Endothelial cell of umbilical vein (primary cell): ENCODE measurements at places on chromosomes 2 and 18. TPM values are rescaled to one million over a fixed set of nuclear protein-coding genes. Genes with fewer than 3 reads are reported as not detected.

- no peak for DNase-seq
These were observed 192.5 kb downstream of the TPGS2 start for GRCh38 chr18:36636237-36636817.

GRCh38 chr2:10860814-10861325 is 48.3 kb upstream of the PDIA6 start:
- no peak for DNase-seq

GRCh38 chr18:23584019-23584983 is 2.0 kb downstream of the NPC1 start:
- DNase-seq: no peak

GRCh38 chr2:134726645-134727044 is 7.8 kb upstream of the TMEM163 start:
- DNase-seq: no peak

DNA sequence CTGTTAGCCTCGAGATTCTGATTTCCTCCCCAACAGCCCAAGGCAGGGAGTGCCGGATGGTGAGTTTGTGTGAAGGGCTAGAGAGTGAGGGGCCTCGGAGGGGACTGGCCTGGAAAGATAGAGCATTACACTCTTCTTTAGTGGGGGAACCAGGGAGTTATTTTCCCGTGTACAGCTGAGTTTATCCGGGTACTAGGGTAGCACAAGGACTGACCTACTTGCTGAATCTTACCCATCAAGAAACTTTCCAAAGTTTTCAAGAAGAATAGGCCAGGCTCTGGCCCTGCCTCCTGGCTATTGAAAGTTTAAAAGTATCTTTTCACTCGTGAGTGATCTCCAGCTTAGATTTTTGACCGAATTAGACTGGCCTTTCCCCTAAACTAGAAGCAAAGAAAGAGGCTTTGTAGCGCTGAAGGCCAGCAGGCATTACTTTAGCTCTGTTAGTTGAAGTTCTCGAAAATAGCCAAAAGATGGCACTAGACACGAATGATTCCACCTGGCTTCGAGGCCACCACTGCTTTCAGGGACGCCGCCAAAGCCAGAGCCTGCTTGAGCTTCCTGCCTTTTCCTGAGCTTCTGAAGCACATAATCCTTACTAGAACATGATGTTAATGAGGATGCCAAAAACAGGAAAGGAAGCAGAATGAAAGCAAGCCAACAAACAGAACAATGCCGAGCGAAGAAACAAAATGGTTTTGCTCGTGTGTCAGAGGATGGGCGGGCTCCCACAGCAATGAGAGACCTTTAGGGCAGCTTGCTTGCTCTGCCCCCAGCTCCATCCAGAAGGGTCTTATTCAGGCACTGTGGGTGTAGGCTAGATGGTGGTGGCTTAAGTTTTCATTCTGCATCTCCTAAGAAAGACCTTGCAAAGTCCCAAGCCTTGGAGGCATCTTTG is 55.8 kb downstream of the TSN start:
- peak; percentile 62 for DNase-seq

ABCG8 gene
- total RNA-seq: not detected in 2 replicates

CAPN14 gene
- 0.15 and 0.23 TPM in 2 replicates for total RNA-seq

DNA sequence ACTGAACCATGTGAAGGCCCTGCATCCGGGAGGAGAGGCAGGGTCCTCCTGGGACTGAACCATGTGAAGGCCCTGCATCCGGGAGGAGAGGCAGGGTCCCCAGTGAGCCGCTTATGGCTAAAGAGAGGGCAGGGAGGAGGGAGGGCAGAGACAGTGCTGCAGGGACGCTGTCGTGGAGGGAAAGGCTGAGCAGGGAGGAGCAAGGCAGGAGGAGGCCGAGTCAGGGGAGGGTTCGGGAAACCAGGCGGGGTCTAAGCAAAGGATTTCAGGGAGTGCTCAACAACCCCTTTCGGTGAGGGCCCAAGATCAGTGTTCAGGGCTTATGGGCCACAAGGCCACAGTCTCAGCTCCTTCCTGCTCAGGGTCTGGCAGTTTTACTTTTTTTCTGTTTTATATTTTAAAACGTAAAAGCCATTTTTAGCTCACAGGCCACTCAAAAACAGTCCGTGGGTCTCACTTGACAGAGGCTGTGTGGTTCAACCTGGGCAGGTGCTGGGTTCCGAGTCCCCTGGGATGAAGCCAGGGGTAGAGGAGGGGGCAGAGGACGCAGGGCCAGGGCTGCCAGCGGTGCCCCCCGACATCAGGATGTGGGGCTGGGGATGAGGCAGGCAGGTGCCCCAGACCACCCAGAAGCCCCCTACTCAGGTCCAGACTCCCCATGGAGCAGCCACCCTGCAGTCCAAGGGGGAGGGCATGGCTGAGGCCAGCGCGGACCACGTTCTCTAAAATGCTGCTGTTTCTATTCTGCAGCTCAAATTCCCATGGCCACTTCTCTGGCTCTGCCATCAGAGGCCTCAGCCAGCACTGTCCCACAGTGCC is 5.2 kb downstream of the TMEM18 start:
- no peak for DNase-seq

CDCA7 gene
- 27.7 and 29.7 TPM in 2 replicates for total RNA-seq

CD226 gene
- total RNA-seq: 0.20 and 0.25 TPM in 2 replicates

DNA sequence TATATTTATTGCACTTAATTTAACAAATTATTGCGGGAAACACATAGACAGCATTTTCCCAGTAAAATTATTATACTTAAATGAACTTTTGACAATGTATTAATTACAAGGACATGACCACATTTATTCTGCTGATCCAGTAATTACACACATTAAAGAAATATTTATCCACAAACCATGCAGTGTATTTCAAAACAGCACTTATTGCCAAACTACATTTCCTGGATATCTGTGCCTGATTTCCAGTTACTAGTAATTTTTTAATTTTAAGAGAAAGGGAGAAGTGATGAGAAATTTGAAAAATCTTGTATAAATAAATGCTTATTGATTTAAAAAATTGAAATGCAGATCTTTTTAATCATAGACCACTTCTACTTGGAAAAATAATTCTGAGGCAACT is 1458.7 kb upstream of the ACVR2A start:
- DNase-seq: no peak

DNA sequence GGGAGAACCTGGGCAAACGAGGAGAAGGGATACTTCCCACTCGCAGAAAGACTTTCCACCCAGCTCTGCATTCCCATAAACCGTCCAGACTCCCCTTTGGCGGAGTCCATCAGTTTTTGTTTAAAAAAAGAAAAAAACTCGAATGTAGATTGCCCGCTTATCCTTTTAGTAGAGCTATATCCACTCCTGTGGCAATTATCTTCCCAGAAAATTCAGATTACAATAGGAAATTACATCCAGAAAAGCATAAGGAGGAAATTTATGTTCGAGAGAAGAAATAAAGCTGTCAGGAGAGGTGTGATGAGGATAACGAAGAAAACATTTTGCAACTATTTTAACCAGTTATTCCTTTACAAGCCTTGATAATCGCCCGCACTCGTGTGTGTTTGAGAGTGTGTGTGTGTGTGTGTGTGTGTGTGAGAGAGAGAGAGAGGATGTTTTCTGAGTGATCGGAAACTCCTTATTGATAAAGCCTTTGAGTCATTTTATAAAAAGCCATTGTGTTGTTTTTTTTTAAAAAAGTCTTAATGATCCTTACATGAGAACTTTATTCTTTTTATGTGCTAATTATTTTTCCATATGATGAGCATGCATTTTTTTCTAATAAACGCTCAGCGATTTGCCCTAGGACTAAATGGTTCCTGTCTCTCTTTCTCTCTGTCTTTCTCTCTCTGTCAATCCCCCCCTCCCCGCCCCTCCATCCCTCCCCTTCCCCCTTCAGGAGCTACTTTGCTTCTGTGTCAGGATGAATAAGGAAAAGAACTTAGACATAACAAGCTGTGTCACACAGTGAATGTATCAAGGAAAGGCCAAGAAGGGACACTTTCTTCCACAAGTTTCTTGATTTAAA is 1.1 kb upstream of the PPP3R1 start:
- peak; percentile 61 for DNase-seq

ALK gene
- not detected in 2 replicates for total RNA-seq

GRCh38 chr2:217269701-217270484 is 410.0 kb upstream of the TNP1 start:
- DNase-seq: no peak

GRCh38 chr2:233414777-233415570 is 60.7 kb downstream of the DGKD start:
- DNase-seq: no peak

DNA sequence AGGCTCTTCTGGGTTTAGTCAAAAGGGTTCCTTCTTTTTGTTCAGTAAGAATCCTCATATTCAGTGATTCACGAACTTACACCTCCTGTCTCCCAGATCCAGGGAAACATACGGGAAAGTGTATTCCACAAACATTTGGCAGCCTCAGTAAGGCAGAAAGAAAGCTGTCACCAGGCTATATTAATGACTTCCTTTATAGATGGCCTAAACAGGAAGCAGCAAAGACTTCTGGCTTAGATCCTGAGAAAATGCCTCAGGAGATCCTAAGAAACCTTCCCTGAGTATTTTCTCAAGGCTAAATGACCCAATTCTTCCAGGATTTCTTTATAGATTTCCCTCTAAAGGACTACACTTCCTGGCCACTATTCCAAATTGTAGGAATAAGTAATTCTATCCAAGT is 1995.5 kb upstream of the CELF4 start:
- DNase-seq: peak; percentile 93

GRCh38 chr2:237630216-237631000 is 3.0 kb downstream of the LRRFIP1 start:
- no peak for DNase-seq

DNA sequence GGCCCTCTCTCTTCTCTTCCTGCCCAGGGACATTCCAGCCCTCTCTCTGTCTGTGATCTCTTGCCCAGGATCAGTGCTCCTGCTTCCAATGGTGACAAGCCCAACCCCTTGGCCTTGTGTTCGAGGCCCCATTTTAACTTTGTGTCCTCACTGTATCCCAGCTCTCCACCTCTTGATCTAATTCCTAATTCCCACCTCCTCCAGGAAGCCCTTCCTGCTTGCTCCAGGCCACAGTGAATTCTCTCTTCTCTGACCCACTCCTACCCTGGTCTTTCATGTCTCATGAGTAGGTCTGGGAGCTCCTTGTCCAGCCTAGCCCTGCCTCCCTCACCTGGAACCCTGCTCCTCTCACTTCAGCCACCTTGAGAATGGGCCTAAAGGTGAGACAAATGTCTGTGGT is 249.1 kb downstream of the CELF4 start:
- no peak for DNase-seq

GRCh38 chr2:151556121-151556520 is 146.4 kb downstream of the RIF1 start:
- DNase-seq: no peak

DNA sequence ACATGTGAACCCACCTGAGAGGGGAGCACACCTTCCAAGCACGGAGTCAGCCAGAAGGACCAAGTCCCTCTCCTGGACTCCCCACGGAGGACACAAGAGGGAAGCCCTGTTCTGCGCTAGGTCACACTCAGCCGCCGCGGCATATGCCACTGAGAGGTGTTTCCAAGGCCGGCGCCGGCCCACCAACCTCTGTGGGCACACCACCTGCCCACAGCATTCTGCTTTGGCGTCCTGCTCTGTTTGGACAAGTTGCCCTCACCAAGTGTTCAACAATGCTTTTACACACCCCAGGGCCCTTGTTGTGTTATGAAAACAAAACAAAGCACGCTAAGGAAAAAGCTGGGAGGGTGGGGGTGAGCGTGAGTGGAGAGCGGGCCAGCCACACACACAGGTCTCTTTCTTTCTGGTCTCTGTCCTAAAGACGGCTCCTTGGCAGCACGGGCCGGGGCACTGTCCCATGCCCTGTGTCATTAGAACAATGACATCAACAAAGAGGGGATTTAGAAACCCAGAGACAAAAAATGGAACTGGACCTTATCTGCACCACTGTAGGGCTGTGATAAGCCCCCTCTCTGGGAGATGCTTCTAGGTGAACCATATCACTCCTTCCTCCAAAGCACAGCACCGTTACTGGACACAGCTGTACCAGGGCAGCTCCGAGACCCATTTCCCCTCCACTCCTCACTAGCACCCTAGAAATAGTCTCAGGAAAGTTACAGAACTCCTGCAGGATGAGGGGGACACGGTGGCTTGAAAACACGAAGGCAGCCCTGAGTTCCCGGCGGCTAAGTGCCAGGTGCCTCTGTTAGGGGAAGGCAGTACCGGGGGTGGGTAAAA is 17.0 kb downstream of the SMAD7 start:
- DNase-seq: peak; percentile 63

GRCh38 chr18:3541549-3542386 is 91.8 kb downstream of the TGIF1 start:
- no peak for DNase-seq

GRCh38 chr2:122034777-122035176 is 279.3 kb downstream of the TSN start:
- no peak for DNase-seq

FIGN gene
- total RNA-seq: 6.6 and 8.1 TPM in 2 replicates

DNA sequence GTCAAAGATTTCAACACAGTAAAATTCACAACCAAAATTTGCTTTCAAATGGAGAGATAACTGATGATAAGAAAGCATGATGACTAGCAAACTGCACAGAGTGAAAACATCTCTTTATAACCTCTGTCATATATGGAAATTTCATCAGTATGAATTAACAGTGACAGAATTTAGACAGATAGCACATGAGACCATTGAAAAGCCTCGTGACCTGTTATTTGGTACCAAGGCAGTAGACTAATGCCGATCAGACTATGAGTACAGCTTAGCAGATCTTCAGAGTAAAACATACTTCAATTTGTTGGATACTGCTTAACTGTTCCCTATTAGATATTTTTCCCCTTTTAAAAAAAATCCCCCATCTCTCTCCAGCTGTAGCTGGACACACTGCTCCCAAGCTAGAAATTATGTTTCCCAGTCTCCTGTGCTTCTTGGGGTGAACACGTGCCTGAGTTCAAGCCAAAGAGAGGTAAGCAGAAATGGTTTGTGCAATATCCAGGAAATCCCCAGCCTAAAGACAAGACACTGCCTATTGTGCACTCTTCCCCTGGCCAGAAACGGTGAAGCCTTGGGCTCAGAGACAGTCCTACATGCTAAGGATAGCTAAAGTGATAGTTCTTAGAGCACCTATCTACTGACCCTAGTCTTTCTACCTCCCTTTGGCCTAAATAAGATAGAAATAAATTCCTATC is 256.1 kb downstream of the NCKAP5 start:
- no peak for DNase-seq

COL6A3 gene
- not detected in 2 replicates for total RNA-seq

MRO gene
- total RNA-seq: not detected in 2 replicates
